ENCODE measurements at places on chromosomes 7 and 10.

DNA sequence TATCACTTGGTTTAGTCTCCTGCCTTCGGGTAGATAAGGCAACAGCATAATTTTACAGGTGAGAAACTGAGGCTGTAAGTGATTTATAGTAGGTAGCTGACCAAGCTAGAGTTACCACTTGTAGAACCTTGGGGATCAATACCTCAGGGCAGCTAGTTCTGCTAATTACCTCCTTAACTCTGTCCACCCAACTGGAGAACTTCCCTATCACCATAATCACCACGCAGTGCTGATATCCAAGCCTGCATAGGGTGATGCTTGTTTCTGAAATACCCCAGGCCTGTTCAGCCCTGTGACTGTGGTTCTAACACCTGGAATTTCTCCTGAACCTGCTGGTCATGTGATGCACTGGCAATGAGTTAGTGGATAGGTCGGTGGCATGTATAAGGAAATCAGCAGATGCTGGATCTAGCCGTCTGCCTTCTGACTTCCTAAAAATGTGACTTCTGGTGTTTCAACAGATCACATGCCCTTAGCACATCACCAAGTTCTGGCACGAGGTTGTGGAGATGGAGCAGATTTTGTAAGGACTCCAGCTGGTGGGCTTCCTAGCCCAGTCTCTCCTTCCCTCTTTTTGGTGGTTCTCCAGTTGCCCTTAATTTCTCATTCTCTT is 15.3 kb downstream of the PLAU start:
- no peak for DNase-seq
- H3K4me3 ChIP-seq, result no peak overlapping the region
- H3K4me1 ChIP-seq, result peaks cover 29% of the 10 kb centered on the region
- no peaks in the 10 kb centered on the region for H3K36me3 ChIP-seq
- peaks cover 47% of the 10 kb centered on the region for H3K27me3 ChIP-seq

DNA sequence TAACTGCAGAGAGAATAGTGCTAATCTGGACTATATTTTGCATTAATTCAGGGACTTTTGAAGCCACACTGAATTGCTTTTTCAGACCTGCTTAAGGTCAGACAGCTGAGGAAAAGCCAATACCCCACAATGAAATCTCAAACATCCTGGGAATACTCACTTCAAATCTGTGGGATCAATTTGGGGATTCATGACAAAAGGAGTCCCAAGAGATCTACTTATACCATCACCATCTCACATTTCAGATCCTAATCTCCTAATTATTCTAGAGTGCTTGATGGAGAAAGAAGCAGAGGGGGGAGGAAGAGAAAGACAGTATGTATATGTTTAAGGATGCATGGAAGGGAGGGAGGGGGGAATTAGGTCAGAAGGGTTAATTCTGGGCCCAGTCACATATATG is 202.2 kb downstream of the CACNA2D1 start:
- no peaks in the 10 kb centered on the region for H3K36me3 ChIP-seq
- H3K4me1 ChIP-seq, result no peaks in the 10 kb centered on the region
- no peaks in the 10 kb centered on the region for H3K27me3 ChIP-seq
- no peak for DNase-seq
- H3K27ac ChIP-seq, result no peak overlapping the region

GRCh38 chr10:6364893-6365292 is 162.2 kb downstream of the PFKFB3 start:
- H3K4me1 ChIP-seq, result no peaks in the 10 kb centered on the region
- H3K27me3 ChIP-seq, result no peaks in the 10 kb centered on the region
- no peak overlapping the region for H3K4me3 ChIP-seq
- H3K36me3 ChIP-seq, result peaks cover 25% of the 10 kb centered on the region
- DNase-seq, result no peak

DNA sequence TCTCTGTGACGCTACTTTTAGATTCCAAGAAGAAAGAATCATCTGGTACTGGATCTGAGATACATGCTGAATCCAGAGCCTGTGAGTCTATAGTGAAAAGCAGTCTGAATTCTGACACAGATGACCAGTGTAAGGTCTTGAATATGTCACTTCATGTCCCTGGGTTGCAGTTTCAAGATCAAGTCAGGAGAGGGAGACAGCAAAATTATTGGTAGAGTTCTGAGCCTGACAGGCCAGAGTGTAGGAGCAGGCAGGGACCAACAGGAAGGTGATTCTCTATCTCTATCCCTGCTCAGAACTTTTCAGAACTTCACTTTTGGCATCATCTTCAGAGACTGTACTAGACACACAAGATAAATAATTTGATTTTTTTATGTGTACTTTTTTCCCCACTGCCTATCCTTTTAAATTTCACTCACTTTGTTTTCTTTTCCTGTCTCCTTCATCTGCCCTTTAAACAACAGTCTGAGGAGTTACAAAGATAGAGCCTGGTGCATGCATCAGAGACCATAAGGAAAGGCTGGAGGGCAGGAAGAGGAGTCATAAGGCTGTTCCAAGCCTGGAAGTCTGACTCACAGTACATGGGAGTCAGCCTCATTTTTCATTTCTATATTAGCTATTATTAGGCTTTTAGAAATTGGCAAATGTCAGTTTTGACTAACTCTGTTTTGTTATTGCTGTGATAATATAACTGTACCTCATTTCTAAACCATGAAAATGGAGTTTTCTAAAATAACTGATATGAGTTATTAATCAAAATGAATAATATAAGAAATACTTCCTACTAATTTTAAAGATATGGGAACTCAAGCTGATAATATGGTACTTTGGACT is 120.2 kb upstream of the TMEM229A start:
- no peak overlapping the region for H3K4me3 ChIP-seq
- DNase-seq, result no peak
- H3K27ac ChIP-seq, result no peak overlapping the region

- H3K4me3 ChIP-seq, result no peak overlapping the region
- H3K27ac ChIP-seq, result no peak overlapping the region
- no peaks in the 10 kb centered on the region for H3K27me3 ChIP-seq
- no peaks in the 10 kb centered on the region for H3K36me3 ChIP-seq
- DNase-seq, result no peak
- peaks cover 25% of the 10 kb centered on the region for H3K4me1 ChIP-seq
These were observed 11.8 kb downstream of the GPR146 start for GRCh38 chr7:1055956-1056784.

Measured in activated CD8-positive, alpha-beta T cell treated with anti-CD3 and anti-CD28 coated beads, Interleukin-2, amount 10 ng/mL, durations not matched to agents 7 days and 5 days (primary cell).